Suprapubic skin (tissue), 4 donors: ENCODE measurements at places on chromosomes 16 and 17.
A peak's percentile ranks its signal among the peaks of the same experiment; 100 is the strongest.

DNA sequence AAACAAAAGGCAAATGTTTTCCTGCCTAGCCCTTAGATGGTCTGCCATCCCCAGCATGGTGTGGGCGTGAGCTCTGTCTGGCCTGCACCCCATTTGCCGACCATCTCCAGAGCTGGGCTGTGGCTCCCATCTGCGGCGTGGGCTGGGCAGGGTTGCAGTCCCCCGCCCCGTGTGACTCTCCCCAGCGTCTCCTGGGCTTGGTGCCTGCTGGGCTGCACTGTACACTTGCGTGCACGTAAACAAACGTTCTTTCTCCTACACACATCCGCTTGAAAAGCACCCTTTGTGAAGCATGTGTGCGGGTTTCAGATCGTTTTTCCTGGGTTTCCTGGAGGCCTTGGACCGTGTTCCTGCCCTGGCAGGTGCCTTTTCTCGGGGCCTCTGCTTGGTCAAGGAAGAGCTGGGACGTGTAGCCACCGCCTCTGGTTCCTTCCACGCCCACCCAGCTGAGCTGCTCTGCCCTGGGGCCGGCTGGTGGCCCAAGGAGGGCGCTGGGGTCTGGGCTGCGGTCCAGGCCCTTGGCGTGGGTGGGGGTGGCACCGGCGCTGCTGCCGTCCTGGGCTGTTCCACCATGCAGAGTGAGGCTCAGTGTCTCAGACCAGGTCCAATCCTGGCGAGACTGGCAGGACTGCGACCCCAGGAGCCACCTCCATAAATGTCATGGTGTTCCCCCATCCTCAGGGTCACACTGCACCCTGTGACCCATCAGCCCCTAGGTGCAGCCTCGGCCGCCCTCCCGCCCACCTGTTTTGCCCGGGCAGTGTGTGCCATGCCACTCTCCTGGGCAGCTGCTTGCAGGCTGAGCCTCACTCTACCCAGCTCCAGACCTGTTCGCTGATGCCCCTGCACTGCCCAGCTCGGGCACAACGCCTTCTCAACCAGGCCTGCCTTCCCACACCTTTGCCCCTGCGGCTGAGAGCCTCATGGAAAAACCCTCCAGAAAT is 9.9 kb upstream of the BAIAP3 start:
- no peak for DNase-seq

DNA sequence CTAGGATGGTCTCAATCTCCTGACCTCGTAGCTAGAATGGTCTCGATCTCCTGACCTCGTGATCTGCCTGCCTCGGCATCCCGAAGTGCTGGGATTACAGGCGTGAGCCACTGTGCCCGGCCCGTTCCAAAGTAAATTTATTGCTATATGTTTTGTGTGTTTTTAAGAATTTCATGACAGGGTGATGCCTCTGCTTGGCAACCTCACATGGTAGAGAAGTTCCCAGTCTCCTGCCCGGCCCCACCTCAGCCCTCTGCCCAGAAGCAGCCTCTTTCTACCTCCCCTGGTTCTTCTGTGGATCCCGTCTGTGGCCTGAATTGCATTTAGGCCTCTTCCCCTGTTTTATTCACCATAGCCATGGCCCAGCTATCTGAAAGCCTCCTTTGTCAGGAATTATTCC is 55.0 kb downstream of the B9D1 start:
- no peak for DNase-seq

GRCh38 chr16:53737552-53737951 is 33.6 kb downstream of the FTO start:
- DNase-seq, result no peak

DNA sequence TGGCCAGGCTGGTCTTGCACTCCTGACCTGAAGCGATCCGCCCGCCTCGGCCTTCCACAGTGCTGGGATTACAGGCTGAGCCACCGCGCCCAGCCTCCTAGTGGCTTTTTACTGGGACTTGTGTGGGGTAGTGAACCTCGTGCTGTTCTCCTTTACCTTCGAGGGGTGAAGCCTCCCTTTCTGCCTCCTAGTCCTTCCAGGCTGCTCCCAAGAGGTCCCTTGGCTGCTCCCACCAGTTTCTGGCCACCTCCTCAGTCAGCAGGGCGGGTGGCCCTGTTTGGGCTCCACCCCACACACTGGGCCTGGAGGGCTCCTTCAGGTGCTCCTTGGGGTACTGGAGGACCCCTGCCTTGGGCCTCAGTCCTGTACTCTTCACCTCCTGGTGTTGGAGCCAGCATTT is 70.9 kb upstream of the ZNF750 start:
- no peak for DNase-seq

- peak; percentile 32 for DNase-seq
These were observed 56.2 kb downstream of the TK2 start for GRCh38 chr16:66493490-66494401.

DNA sequence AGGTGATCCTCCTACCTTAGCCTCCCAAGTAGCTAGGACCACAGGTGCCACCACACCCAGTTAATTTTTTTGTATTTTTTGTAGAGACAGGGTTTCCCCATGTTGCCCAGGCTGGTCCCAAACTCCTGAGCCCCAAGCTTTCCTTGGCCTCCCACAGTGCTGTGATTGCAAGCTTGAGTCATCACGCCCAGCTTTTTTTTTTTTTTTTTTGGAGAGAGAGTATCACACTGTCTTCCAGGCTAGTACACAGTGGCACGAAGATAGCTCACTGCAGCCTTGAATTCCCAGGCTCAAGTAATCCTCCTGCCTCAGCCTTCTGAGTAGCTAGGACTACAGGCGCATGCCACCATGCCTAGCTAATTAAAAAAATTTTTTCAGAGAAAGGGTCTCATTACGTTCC is 27.2 kb downstream of the HEATR9 start:
- DNase-seq, result no peak

GRCh38 chr17:6534846-6535514 is 21.4 kb downstream of the PITPNM3 start:
- no peak for DNase-seq

- no peak for DNase-seq
These were observed 9.5 kb downstream of the SALL1 start for GRCh38 chr16:51141541-51141940.

DNA sequence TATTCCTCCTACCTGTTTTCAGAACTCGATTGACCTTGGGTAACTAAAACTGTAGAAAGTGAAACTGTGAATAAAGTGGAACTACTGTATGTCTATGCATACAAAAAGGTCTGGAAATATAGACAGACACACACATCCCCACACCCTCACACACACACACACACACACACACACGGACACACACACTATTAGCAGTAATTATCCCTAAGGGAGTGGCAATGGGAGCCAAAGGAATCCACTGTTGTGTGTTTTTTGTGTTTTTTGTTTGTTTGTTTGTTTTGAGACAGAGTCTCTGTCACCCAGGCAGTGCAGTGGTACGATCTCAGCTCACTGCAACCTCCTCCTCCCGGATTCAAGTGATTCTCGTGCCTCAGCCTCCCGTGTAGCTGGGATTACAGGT is 26.6 kb upstream of the SRCIN1 start:
- DNase-seq, result no peak

DNA sequence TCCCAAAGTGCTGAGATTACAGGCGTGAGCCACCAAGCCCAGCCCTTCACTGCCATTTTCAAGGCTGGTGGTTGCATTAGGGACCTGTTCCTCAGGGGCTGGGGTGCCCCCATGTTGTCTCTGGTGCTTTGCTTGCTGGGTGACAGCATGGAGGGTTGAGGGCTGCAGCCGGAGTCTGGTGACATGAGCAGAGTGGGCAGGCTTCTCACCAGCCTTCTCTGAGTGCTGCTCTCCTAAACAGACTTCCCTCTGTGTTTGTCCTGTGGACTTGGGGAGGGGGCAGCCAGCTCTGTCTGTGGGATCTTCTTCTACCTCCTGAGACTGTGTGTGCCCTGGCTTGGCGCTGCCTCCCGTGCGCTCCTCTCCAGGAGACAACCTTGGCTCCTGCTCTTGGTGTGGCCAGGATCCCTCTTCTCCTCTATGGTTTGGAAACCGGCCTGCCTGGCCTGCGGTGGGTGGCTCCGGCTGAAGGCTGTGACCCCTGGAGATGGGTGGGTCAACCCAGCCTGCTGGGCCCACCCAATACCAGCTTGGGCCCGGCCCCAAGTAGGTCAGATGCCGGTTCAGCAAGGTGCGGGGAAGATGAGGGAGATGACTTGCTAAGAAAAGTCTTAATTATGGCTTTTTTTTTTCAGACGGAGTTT is 72.1 kb downstream of the PDPK1 start:
- no peak for DNase-seq

DNA sequence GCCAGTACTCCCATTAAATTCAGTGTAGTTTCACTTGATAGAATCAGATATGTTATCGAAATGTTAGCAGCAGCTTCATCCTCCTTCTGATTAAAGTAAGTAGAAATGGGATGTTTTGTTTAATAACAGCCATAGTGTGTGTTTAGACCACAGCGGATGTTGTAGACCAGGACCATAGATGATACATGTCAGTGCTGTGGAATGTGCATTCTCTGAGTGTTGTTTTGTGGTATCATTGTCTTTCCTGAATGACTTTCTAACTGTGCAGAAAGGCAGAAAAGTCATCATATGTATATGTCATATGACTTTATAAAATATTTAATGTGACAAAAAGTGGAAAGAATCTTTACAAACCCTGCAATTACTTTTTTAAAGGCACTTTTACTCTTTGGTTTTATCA is 55.6 kb downstream of the CYLD start:
- no peak for DNase-seq

DNA sequence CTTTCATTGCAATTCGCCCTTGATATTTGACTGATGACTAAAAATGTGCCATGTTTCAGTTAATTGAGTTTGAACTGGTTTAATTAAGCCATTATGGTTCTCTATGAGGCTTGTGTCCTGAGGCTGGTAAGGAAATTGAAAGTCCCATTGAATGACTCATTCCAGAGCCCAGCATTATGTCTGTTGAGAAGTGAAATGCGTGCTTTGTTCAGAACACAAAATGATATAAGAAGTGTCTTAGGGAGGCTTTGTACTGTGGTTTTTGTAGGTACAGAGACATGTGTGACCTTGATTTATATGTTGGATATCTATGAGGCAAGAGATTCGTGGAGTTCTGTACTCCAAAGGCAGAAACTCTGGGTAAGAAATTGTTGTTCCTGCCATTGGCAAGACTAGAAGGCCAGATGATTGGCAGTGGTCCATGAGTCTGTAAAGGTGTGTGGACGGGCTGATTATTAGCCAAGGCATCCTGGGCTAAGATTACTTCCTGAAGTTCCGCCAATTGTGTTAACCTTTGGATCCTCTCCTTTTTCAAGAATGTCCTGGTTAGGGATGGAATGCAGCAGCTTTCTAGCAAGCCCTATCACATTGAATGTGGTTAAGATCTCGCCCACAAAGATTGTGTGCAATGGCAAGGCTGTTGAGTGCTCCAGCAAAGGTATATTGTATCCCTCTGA is 103.7 kb downstream of the NPIPB5 start:
- no peak for DNase-seq

DNA sequence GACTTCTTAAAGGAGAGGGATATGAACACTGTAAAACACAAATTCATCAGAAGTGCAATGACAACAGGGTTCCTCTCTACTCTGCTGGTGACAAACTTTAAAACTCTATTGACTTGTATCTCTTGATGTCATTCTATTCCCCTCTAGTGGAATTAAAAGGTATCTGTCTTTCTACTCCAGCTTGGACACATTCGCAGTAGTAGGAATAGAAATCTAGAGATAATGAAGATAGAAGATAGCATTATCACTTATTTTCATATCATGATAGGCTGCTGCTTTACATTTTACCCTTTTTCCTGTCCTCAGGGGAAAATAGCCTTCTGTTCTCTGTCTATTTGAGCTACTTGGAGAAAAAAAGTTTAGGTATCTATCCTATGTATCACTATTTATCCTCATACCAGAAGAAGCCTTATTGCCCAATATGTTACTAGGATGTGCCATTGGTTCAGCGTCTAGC is 209.6 kb upstream of the CACNG5 start:
- no peak for DNase-seq

GRCh38 chr17:65487161-65487560 is 74.3 kb downstream of the AXIN2 start:
- no peak for DNase-seq

DNA sequence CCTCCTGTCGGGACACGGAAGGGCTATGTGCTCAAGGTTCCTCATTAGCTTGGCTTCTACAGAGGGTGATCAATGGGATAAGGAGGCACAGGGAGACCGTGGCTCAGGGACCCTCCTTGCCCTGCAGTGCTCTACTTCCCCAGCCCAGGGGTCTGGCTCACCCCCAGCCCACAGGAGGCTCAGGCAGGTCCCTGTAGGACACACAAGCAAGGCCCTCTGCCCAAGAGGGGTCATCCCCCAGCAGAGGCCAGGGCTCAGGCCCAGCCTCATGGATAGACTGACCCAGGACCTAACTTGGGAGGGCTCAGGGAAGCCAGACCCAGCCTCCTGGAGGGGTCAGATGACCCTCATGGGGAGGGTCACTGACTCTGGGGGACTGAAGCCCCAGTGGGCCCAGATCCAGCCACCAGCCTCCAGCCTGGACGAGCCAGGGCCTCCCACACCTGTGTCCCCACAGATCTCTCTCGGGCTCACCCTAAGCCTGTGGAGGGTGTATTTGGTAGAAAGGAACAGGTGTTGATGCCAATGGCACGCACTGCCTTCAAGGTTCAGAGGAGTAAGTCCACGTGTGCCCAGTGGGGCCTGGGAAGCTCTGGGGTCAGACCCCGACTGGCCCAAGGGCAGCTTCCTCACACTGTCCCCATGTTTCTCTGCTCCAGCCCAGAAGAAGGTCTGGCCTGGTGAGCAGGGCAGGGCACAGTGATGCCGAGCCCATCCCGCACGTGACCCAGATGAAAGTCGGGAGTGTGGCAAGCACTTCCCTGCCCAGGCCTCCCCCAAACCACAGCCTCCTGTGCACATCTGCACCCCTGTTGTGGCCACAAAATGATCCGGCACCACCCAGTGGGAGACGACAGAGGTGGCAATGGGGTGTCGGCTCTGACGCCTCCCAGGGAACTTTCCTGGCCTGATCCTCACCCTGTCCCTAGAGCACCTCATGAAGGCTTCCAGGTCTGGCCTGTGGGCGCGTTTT is 10.9 kb upstream of the KRTAP17-1 start:
- DNase-seq, result no peak

DNA sequence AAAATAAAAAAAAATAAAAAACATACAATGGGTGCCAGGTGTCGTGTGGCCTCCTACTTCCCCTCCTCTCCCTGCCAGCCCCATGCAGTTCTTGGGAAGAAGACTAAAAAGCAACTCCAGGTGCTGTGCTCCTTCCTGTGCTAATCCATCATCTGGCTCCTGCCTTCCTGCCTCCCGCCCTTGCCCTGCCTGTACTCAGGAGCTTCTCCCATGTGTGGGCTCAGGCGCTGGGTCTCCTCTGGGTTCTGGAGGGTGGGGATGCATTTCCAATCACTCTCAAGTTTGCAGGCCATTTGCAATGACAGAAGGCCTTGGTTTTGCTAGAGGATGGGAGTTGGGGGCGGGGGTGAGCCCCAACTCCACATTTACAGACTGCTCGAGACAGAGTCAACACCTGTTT is 122.9 kb downstream of the SDK2 start:
- no peak for DNase-seq

DNA sequence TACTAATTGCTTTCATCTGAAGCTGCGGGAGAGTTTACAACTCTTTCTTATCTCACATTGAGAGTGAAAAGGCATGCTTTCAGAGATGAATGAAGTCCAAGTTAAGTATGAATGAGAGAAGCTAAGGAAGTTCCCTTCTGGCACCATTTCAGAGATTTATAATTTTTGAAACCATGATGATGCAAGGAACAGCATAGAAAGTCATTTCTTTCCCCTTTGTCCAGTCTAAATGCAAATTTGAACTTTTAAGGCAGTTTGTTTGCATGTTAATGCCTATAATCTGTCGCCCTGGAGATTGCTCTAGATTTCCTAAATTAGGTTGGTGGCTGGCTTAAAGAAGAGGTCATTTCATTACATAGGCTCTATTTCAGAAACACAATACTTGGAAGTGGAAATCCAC is 594.8 kb upstream of the GOT2 start:
- DNase-seq, result no peak

GRCh38 chr16:12291989-12292759 is 315.6 kb downstream of the SNX29 start:
- DNase-seq, result no peak
